Osteoblast (primary cell): ENCODE measurements at places on chromosomes 2 and 18. TPM values are rescaled to one million over a fixed set of nuclear protein-coding genes. Genes with fewer than 3 reads are reported as not detected.

BCL2 gene
- total RNA-seq = 10.6 and 11.9 TPM in 2 replicates

TNFAIP6 gene
- 43.1 and 61.6 TPM in 2 replicates for total RNA-seq

WNT10A gene
- total RNA-seq = not detected in 2 replicates

EMILIN1 gene
- total RNA-seq = 137 and 138 TPM in 2 replicates

ALPG gene
- total RNA-seq = not detected in 2 replicates

- peak; percentile 55 for DNase-seq
These were observed 748 bp downstream of the LIPG start for GRCh38 chr18:49562481-49563129.

- peak; percentile 62 for DNase-seq
These were observed 118.2 kb downstream of the SPTBN1 start for GRCh38 chr2:54574107-54574859.

DNA sequence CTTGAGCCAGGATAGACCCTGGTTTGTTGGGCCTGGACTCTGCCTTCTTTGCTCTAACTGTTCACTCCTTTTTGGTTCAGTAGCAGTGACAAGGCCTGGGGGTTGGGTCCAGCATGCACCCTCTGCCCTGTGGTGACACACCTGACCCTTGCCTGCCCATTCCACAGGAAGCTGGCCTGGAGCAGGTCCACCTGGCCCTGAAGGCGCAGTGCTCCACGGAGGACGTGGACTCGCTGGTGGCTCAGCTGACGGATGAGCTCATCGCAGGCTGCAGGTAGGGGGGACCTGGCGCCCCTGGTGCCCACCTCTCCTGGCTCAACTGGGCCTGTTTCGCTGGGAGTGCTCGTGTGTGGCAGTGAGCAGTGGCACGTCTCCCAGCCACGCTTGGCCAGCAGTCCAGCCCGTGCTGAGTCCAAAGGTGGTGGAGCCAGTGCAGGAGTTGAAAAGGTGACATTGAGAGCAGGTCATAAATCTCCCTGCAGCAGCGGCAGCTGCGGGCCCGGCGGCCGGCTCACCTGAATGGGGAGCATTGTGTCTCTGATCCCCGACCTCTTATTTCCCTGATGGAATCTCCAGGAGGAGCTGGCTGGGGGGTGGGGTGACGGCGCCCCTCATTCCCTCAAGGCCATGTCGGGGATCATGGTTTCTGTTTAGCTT is 102.6 kb downstream of the DYSF start:
- peak; percentile 47 for DNase-seq

DNA sequence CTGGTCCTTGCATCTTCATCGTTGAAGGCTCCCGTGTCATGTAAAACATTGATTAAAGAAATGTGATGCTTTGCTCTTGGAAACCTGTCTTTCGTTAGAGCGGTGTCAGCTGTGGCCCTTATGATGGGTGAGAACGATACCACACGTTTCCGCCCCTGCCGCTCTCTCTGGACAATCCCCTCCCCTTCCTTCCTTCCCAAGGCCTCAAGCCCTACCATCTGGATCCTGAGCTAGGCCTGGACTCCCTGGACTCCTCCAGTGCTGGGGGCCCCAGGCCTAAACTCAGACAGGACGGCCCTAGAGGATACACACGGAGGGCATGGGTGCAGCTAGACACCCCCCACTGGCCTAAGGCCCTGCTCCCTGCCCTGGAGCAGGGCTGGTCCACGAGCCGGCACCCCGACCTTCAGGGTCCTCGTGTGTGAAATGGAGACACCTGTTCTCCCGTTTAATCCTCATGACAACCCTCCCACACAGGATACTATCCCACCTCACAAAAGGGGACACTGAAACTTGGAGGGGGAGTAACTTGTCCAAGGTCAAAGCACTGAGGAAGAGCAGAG is 13.2 kb downstream of the BIN1 start:
- DNase-seq = peak; percentile 76

DNA sequence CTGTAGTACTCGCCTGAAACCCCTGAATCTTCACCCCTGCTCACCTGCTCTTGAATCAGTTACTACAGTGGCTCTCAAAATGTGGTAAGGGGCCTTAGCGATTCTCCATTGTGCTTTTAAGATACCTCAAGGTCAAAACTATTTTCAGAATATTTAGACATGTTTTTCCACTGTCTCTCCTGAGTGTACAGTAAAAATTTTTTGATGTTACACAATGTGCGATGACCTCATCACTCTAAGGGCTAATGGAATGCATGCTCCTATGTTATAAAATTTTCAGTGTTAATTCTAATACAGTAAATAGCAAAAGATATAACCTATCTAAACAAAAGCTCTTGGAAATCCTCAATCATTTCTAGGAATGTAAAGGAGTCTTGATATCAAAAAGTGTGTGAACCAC is 336.9 kb upstream of the PKDCC start:
- DNase-seq = no peak

- no peak for DNase-seq
These were observed 188.9 kb upstream of the FAM98A start for GRCh38 chr2:33788044-33788443.
